Activated CD8-positive, alpha-beta T cell treated with anti-CD3 and anti-CD28 coated beads for 36 hours (primary cell): ENCODE measurements at places on chromosomes 7 and 10. TPM values are rescaled to one million over a fixed set of nuclear protein-coding genes. Genes with fewer than 3 reads are reported as not detected.
A peak's percentile ranks its signal among the peaks of the same experiment; 100 is the strongest.

DNA sequence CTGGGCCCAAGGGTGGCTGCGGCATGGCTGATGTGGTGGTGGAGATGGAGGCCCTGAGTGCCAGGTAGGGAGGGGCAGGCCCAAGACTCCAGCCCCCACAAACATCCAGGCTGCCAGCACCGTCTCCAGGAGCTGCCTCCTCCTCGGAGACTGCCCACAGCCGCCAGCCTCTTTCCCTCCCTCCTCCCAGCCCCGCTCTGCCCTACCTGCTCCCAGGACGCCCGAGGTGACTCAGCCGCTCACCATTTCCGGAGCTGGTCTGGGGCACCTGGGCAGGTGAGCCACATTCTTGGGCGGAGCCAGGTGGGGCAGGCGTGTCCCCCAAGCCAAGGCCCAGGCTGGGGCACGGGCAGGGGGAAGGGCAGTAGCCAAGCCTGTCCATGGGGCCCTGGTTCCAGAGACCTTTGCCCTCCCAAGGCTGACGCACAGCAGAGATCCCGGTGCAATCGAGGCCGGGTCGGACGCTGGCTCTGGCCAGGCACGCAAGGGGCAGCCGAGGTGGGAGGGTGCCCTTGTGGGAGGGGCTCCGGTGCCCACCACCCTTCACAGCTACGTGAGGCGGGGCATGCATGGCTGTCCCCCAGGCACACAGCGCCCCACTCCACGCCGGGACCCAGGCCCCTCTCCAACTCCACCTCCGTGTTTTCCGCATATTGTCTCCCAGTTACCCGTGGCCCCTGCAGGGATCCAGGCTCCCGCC lies 8.8 kb downstream of the ADAP1 start:
- no peak for DNase-seq
- H3K27ac ChIP-seq = no peak overlapping the region
- H3K4me3 ChIP-seq = no peak overlapping the region

GRCh38 chr7:23356726-23357125 lies 57.6 kb downstream of the MALSU1 start:
- H3K36me3 ChIP-seq = peaks cover 2% of the 10 kb centered on the region
- peak; percentile 19 for DNase-seq
- H3K27ac ChIP-seq = no peak overlapping the region
- peaks cover 12% of the 10 kb centered on the region for H3K27me3 ChIP-seq
- peaks cover 20% of the 10 kb centered on the region for H3K4me1 ChIP-seq
- H3K4me3 ChIP-seq = no peak overlapping the region

GRCh38 chr7:20199015-20199737 lies 18.0 kb downstream of the MACC1 start:
- H3K36me3 ChIP-seq = no peaks in the 10 kb centered on the region
- no peak overlapping the region for H3K4me3 ChIP-seq
- H3K27ac ChIP-seq = no peak overlapping the region
- no peaks in the 10 kb centered on the region for H3K27me3 ChIP-seq
- H3K4me1 ChIP-seq = peaks cover 4% of the 10 kb centered on the region
- DNase-seq = peak; percentile 28

GRCh38 chr7:141646826-141647480 lies 55.0 kb downstream of the DENND11 start:
- H3K27me3 ChIP-seq = no peaks in the 10 kb centered on the region
- peak overlapping the region; percentile 51 for H3K27ac ChIP-seq
- H3K4me3 ChIP-seq = no peak overlapping the region
- peaks cover 13% of the 10 kb centered on the region for H3K36me3 ChIP-seq

- H3K36me3 ChIP-seq = no peaks in the 10 kb centered on the region
- H3K4me3 ChIP-seq = no peak overlapping the region
- peak overlapping the region; percentile 89 for H3K27ac ChIP-seq
- no peak for DNase-seq
These were observed 80.6 kb upstream of the KLF6 start for GRCh38 chr10:3865565-3865964.

- H3K27ac ChIP-seq = no peak overlapping the region
- peaks cover 6% of the 10 kb centered on the region for H3K27me3 ChIP-seq
- H3K4me3 ChIP-seq = no peak overlapping the region
- DNase-seq = no peak
- H3K4me1 ChIP-seq = no peaks in the 10 kb centered on the region
These were observed 630.0 kb upstream of the FOXK1 start for GRCh38 chr7:4052130-4052529.

GRCh38 chr7:116310141-116310540 lies 99.8 kb downstream of the TES start:
- no peak overlapping the region for H3K4me3 ChIP-seq
- H3K36me3 ChIP-seq = no peaks in the 10 kb centered on the region
- DNase-seq = no peak

GRCh38 chr7:99472561-99473314 lies at the start of gene ZNF789:
ZNF789 (plus strand) TSS chr7:99472890; CDS start chr7:99476457, 3,567 bp downstream.
- H3K36me3 ChIP-seq = peaks cover 19% of the 10 kb centered on the region
- no peaks in the 10 kb centered on the region for H3K27me3 ChIP-seq
- peak; percentile 100 for DNase-seq

DNA sequence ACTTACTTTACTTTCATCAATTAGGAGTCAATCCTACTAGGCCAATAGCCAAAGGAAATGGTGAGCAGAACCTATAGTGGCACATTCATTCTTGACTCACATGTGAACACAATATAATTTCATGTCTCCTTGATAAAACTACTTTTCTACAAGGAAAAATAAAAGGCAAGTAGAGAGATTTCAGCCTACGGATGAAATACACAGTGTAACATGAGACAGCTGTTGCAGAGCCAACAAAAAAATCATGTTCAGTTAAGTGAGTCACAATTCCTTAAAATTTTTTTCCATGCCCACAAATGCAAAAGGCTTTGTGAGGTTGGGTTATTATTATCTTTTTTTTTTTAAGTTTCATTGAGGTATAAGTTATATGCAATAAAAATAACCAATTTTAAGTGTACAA lies 54.8 kb downstream of the GPR141 start:
- H3K4me1 ChIP-seq = no peaks in the 10 kb centered on the region
- peaks cover 1% of the 10 kb centered on the region for H3K27me3 ChIP-seq
- H3K27ac ChIP-seq = no peak overlapping the region
- DNase-seq = no peak
- no peak overlapping the region for H3K4me3 ChIP-seq

DNA sequence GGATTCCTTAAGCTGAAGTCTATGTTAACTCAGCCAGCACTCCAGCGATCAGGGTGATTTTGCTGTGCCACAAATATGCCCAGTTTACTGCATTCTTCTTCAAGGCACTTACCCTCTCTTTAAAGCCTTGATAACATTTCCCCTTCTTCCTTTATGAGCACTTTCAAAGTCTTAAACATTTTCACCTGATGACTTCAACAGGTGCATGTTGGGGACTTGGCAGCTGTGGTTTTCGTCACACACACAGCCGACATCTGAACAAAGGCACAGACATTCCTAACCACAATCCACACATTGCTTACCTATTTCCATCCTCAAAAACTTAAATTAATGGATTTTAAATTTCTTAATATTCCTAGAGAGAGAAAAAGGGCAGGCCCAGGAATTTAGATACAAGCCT lies 331.5 kb downstream of the CRPPA start:
- no peak overlapping the region for H3K27ac ChIP-seq
- no peak overlapping the region for H3K4me3 ChIP-seq
- no peaks in the 10 kb centered on the region for H3K36me3 ChIP-seq
- no peaks in the 10 kb centered on the region for H3K4me1 ChIP-seq

DNA sequence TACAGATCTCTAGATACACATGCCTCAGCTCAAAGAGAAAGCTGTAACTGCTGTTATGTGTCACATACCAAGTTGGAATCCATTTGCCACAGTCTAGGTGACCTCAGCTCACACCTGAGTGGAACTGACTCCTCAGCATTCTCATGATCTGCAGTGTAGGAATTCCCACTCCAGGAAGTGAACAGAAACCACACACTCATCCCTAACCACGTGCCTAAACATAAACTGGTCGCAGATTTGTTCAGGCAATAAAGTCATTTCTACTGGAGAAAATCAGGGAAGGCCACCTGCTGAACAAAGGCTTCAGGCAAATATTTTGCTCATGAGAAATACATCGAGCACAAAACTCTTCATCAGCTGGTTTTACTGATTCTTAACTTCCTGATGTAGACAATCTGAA lies 23.0 kb upstream of the ZMYND11 start:
- H3K4me3 ChIP-seq = no peak overlapping the region
- peaks cover 2% of the 10 kb centered on the region for H3K27me3 ChIP-seq
- no peak for DNase-seq

The SHTN1 gene
- not detected for total RNA-seq

The KLHDC10 gene
- total RNA-seq = 14.3 TPM

The SPRN gene
- not detected for total RNA-seq

The SEMA4G gene
- total RNA-seq = 1.2 TPM

The CCNY gene
- total RNA-seq = 42.2 TPM
